ENCODE measurements at places on chromosomes 1 and 21.

- DNase-seq, result no peak
These were observed 455.6 kb upstream of the ZP4 start for GRCh38 chr1:238346340-238346739.

DNA sequence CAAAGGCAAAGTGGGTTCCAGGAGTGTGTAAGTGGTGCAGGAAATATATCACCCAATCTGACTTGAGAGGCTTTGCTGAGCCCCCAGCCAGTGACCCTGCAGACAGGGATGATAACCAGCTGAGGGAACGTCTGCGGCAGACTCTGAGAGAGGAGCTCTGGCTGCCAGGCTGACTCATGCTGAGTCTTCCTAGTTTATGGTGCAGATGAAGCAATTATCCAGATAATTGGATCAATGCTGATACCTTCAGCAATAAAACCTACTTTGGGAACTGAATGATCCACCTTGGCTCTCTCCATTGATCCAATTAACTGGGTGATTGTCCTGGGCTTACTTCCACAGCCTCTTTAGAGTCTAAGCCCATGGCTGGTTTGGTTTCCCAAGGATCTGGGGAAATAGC, 7.3 kb downstream of the C8B start:
- peak; percentile 16 for DNase-seq

GRCh38 chr21:26288026-26288425, 117.5 kb upstream of the APP start:
- DNase-seq, result no peak

DNA sequence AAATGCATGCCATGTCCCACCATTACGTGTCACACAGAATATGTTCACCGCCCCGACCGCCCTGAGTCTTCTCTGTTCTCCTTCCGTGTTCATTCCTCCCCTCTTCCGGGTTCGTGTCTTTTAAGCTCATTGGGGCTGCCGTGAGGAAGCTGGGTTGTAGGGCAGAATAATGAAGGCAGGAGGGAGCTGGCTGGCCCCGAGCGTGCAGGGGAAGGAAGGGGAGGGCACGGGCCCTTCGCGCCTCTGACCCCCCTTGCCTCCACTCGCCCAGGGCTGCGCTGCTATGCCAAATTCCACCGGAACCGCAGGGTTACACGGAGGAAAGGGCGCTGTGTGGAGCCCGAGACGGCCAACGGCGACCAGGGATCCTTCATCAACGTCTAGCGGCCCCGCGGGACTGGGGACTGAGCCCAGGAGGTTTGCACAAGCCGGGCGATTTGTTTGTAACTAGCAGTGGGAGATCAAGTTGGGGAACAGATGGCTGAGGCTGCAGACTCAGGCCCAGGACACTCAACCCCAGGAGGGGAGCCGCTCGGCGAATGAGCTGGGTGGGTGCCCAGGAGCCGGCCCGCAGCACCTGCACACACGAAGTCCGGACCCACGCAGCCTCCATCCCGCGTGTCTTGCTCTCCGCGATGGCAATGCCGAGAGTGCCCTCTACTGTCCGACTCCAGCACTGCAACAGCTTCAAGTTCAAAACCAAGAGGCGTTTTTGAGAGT, 16.5 kb upstream of the AGTRAP start:
- peak; percentile 45 for DNase-seq

DNA sequence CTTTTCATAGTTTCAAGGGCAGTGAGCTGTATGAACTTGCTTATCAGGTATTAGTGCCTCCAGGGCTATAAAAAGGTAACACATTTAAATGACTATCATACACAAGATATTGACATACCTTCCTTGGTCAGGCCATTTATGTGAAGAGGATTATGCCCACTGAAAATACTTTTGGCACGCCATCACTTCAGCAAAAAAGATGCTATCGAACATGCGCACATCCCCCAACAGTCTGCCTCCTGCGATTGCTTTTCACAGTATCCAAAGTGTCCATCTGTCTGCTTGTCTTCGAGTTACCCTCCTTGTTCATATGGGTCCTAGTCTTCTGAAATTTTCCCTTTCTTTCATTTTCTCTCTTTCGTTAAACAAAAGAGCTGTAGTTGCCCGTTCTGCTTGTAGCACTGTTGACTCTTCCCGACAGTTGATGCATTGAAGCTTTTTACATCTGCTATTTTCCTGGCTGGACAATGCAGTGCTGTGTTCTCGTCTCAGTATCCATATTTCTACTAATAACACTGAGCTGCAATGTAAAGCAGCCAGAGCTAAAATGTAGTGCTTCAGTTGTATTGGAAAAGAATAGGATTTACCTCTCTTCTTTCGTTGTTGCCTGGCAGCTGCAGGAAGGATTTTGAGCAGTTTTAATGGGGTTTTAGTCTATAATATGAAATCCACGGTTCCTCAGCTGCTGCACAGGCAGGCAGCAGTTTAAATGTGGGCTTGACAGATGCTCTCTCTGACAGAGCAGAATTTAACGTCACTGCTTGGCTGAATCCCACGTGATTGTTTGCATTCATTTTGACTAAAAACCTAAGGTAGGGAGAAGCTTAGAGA, at the start of gene B3GALT2:
TSS of gene B3GALT2 (minus strand) at position 713 of the 831 bp plus-strand sequence. CDS start 5,051 bp downstream, outside the sequence.
- peak; percentile 66 for DNase-seq

GRCh38 chr21:19648391-19648790, 1244.8 kb upstream of the TMPRSS15 start:
- DNase-seq, result no peak

DNA sequence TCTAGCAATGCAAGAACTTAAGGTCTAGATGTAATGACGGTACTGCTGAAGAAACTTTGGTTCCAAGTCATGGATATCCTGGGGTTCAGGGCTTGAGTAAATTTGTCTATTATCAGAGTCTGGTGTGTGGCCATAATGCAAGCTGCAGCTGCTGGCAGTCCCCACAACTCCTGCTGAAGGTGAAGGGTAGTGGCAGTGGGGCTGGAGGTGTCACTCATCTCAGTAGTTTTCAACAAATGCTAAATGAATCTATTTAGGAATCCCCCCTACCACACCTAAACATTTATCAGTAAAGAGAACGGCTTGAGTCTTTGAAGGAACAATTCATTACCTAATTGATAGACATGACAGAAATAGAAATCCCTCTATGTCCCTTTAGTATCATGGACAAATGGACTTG, 99.2 kb upstream of the GNG4 start:
- DNase-seq, result no peak

GRCh38 chr1:85358702-85359438, 82.4 kb upstream of the BCL10 start:
- no peak for DNase-seq

GRCh38 chr1:108048301-108049177, 83.6 kb upstream of the VAV3 start:
- DNase-seq, result no peak

DNA sequence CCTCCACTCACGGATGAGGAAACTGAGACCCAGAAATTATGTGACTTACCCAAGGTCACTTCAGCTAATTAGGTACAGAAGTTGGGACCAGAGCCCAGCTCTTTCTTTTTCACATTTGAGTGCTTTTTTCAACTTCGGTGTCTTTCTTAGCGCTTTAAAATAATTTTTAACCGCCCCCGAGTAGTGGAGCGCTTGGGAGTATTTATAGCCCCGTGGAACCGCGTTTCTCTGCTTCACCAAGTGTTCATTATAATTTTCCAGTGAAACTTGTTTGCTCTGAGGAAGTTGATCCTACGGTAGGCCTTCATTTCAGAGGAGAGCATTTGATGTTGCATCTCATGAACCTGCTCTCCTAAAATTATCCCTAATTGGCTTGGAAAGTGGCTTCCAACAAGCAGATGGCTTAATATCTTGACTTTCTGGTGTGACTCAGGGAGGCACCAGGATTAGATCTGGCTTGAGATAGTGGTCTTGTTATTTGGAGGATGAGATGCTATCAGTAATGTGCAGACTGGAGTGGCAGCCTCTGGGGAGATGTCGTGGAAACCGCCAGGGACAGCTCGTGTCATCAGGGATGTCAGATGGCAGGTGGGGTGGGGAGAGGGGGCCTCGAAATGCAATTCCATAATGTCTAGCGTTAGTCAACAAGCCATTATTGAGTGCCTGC, 321.3 kb downstream of the CAMTA1 start:
- DNase-seq, result no peak

- DNase-seq, result no peak
These were observed 8.6 kb upstream of the AK2 start for GRCh38 chr1:33045246-33045645.

- peak; percentile 12 for DNase-seq
These were observed 8.7 kb downstream of the SYNJ1 start for GRCh38 chr21:32719085-32719484.

DNA sequence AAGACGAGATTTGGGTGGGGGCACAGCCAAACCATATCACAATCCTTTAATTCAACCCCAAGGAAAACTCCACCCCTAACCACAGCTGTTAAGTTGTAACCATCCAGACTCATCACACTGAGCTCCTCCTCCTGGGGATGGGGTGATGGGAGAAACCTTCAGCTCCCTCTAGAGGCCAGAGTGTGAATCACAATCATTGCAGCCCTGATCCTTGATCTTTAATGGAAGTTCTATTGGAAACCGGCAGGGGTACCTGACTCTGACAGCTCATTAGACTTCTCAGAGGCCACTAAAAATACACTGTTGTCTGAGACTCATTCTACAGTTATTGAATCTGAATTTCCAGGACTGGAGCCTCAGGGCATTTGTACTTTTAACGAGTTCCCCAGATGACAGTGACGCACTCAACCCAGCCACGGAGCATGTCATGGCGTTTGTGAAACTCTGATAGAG, 127.2 kb downstream of the IGSF21 start:
- DNase-seq, result peak; percentile 41

DNA sequence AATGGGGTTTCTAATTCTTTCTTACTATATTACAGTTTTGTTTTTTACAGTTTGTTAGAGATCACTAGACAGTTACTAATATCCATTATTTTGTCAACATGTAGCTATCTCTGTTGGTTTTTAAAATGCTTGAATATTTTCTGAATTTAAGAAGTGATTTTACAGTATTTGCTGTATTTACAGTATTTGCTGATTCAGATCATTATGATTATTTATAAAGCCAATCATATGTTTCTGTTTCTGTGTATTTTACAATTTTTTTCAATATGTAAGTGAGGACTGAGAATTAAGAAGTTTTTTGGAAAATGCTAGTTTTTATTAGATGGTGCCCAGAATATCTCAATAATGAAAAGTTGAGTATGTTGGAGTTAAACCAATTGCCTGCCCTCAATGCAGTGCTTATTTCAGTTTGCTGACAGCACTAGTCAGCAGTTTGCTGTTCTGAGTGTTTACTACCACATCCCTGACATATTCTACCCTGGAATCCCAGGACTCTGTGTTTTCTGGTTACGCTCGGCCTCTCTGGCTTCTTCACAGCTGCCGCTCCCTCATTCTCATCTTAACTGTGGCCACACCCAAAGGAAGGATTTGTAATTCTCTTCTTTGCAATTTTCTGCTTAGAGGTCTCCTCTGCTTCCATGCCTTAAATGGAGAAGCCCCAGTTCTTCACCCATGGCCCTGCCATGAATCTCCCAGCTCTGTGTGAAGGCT, 68.0 kb upstream of the BACH1 start:
- no peak for DNase-seq

- no peak for DNase-seq
These were observed 670 bp downstream of the RAB3B start for GRCh38 chr1:51989582-51990477.

- no peak for DNase-seq
These were observed 3.7 kb upstream of the CDC14A start for GRCh38 chr1:100348549-100349144.

GRCh38 chr1:244011786-244012185, 39.3 kb upstream of the ZBTB18 start:
- no peak for DNase-seq

GRCh38 chr1:153312570-153313186, at the start of gene PGLYRP3:
Gene PGLYRP3, minus strand, starts transcription at chr1:153312952. Its CDS starts 2,287 bp downstream, at chr1:153310665.
- peak; percentile 55 for DNase-seq

DNA sequence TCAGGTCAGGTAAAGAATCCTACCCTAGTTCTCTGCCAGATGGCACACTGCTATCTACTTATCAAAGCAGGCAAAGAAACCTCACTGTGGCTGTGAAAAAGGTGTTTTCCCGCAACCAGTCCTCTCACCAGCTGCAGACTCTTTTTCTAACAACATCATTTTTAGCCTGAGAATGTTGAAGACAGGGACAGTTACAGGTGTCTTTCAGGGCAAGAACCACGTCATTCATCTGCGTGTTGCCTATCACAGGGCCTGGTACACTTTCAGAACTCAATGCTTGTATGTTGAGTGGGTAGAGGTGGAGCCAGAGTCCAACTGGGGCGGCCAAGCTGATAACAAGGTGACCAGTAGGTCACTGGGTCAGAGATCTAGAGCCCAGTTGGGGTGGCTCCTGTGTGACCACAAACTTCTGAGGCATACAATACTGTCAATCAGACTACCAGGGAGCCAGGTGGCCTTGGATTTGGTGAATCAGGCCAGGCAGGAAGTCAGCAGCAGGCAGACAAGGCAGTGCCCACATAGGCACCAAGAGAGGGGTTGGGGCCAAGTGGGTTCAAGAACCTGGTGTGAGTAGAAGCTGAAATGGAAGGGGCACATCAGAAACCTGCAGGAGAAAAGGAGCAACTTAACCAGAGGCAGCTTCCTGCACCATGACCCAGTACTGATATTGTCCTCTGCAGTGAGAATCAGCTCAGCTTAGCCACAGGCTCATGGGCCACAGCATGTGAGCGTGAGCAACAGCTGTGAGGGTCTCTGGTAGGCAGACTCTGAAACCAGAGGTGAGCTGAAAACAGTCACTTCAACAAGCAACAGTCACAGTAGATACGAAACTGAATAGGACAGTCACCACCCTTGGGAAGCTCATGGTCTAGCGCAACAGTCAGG, 123.6 kb downstream of the DTL start:
- DNase-seq, result no peak

DNA sequence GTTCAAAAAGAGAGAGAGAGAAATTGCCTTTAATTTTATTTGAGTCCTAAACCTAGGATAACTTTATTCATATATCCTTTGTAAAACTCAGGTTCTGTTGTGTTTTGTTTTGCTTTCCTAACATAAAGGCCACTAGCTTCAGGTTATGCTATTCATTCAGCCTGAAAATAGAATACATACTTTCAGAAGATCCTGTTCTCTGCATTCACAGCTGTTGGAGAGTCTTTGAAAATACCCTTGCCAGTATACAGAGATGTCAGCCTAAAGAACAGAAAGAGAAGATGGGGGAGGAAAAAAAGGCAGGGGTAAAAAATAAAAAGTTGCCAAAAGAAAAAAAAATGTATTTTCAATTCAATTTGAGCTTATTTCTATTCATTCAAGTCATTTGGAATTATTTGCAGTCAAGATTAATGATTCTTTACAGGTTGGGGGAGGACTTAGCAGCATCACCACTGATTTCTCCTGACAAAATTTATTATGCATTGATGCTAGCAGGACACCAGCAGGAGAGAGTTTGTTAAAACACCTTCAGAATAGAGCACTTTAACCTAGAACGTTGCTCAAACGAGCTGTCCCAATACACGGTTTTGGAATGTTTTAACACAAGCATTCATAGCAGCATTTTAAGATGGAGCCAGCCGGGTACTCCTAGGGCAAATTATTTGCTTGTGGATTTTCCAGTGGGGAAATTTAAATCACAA, 318.5 kb downstream of the NTNG1 start:
- no peak for DNase-seq

GRCh38 chr1:2412773-2413494, 570 bp upstream of the PEX10 start:
- DNase-seq, result no peak

GRCh38 chr1:52952112-52952511, 25.0 kb downstream of the SCP2 start:
- DNase-seq, result no peak

GRCh38 chr1:3597599-3597964, 13.7 kb downstream of the MEGF6 start:
- no peak for DNase-seq

All from bronchial epithelial cell (primary cell).